ENCODE measurements at places on chromosomes 7 and 10. TPM values are rescaled to one million over a fixed set of nuclear protein-coding genes. Genes with fewer than 3 reads are reported as not detected.

DNA sequence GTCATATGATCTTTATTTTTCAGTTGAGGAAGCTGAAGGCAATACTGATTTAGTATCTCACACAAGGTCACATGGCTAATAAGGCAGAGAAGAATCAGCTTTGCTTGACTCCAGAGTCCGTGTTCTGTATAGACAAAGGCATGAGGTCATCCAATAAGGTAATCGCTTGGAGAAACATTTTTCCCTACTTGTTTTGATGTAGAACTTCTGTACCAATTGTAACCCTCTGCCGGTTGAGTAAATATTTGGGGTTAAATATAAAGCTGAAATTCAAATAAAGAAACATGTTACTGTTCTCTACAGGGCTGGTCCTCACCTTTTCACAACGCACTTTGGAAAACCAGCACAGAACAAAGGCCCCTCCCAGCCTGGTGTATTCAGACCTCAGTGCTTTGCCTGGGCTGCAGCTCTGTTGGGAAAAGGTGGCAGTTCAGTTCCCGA lies 83.0 kb upstream of the INSYN2A start:
- H3K27me3 ChIP-seq, result peaks cover 15% of the 10 kb centered on the region
- H3K27ac ChIP-seq, result no peak overlapping the region
- H3K36me3 ChIP-seq, result no peaks in the 10 kb centered on the region

DNA sequence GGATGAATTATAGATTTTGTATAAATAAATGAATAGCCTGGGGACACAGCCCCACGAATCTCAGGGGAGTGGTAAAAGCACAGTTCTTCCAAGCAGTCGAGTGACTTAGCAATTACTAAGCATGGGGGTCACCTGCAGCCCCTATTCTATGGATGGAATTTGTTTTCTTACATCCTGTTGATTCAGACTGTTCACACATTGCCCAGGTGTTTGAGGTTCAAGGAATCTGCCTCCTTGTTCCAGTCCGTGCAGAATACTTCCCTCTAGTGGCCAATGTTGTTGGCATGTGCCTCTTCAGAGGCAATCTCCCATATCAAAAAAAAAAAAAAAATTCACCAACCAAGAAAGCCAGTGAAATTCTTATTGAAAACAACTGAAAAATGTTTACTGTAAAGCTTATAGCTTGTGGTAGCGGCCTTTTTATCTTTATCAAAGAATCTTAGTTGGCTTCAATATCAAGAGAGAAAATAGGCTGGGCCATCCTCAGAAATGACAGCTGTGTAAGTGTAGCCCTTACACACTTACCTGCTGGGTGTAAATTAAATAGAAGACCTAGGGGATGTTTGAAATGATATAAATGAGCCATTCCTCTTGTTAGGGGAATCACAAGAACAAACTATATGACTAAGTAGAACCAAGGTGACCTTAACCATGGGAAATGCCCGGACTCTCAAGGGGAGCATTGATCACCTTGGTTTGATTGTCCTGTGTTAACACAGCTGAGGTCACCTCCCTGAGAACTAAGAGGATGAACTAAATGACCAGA lies 7.8 kb downstream of the LIPM start:
- peak; percentile 57 for DNase-seq
- peaks cover 13% of the 10 kb centered on the region for H3K4me1 ChIP-seq
- H3K4me3 ChIP-seq, result no peak overlapping the region

- DNase-seq, result no peak
- no peaks in the 10 kb centered on the region for H3K4me1 ChIP-seq
- no peak overlapping the region for H3K4me3 ChIP-seq
Measured at GRCh38 chr10:111705021-111705420, 478.5 kb downstream of the GPAM start.

SLC18A2 gene
- not detected for total RNA-seq

All from activated CD8-positive, alpha-beta T cell treated with anti-CD3 and anti-CD28 coated beads, Interleukin-2, amount 10 ng/mL, durations not matched to agents 7 days and 5 days (primary cell).